ENCODE measurements at places on chromosomes 11 and 22. TPM values are rescaled to one million over a fixed set of nuclear protein-coding genes. Genes with fewer than 3 reads are reported as not detected.

- H3K27me3 ChIP-seq = no peaks in the 10 kb centered on the region
- peaks cover 10% of the 10 kb centered on the region for H3K36me3 ChIP-seq
- H3K27ac ChIP-seq = no peak overlapping the region
- no peak for DNase-seq
- H3K4me1 ChIP-seq = peaks cover 7% of the 10 kb centered on the region
- no peak overlapping the region for H3K4me3 ChIP-seq
Measured at GRCh38 chr11:116857316-116857715, 19.9 kb upstream of the APOA1 start.

DNA sequence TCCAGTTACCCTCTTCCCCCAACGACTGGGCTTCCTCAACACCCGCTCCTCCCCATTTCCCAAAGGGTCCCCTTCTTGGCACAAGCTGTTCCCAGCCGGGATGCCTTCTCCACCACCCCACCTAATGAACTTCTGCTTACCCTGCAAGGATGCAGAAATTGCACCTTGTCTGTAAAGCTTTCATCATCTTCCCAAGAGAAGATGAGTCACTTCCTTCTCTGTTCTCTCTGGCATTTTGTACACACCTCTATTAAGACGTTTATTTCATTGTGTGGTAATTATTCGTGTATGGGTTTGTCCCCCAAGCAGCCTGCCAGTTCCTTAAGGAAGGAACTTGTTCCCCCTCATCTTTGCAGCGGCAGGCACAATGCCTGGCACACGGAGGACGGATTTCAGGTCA is 351.1 kb downstream of the CADM1 start:
- no peak for DNase-seq
- no peak overlapping the region for H3K4me3 ChIP-seq
- no peaks in the 10 kb centered on the region for H3K4me1 ChIP-seq
- no peak overlapping the region for H3K27ac ChIP-seq
- H3K36me3 ChIP-seq = no peaks in the 10 kb centered on the region

GRCh38 chr11:4921796-4922195 is 2.3 kb downstream of the OR51G1 start:
- H3K4me3 ChIP-seq = no peak overlapping the region
- no peak overlapping the region for H3K27ac ChIP-seq

DNA sequence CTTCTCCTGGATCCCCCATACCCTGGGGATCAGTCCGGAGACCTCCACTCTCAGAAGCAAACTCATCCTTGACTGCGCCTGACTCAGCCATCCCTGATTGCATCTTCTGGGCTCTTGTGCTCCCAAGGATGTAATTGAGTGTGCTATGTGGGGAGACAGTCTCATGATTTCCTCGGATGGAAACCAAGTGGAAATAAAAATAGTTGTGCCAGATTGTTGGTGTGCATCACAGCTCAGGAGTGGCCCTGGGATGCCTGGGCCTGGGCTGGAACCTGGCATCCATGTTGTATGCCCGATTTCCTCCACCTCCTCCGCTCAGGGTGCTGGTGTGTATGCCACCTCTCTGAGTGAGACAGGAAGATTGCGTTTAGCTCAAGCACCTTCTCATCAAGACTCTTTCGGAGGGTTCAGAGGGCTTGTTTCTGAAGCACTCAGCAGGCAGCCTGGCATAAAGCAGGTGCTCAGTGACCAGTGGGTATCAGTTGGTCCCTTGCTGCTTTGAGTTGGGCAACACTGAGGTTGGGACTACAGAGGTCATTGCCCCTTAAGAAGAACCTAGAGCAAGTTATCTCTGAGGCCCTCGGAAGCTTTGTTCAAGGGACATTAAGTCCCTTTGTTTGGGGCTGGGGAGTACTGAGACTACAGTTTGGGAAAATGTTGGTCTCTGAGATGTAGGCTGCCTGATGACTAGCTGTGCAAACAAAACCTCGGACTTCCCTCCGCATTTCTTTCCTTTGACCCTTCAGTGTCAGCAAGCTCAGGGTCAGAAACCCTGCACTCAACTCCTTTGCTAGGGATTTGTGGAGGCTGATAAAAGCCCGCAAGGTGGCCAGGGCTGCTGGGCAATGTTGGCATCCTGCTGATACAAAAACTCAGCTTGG is 24.8 kb upstream of the MICAL2 start:
- peak overlapping the region; percentile 87 for H3K27ac ChIP-seq
- no peaks in the 10 kb centered on the region for H3K36me3 ChIP-seq
- no peak overlapping the region for H3K4me3 ChIP-seq

DNA sequence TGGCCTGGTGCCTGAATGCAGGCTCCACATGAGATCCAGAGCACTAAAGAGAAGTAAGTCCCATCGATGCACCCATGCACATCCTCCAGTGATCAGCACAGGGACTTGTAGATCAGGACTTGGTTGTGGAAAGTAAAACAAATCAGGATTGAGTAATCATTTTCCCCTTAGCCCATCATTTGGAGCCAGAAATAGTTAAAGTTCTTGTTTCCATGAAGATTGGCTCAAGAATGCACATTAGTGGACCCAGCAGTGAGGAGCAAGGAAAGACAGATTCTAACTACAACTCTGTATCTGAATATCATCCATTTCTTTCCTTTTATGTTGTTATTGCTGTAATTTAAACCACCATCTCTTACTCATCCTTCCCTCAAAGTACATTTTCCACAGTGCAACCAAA is 19.1 kb downstream of the CCDC83 start:
- no peak for DNase-seq
- no peak overlapping the region for H3K27ac ChIP-seq
- no peaks in the 10 kb centered on the region for H3K4me1 ChIP-seq
- no peaks in the 10 kb centered on the region for H3K36me3 ChIP-seq
- H3K4me3 ChIP-seq = no peak overlapping the region

- peaks cover 22% of the 10 kb centered on the region for H3K4me1 ChIP-seq
- DNase-seq = no peak
- no peak overlapping the region for H3K27ac ChIP-seq
- peaks cover 77% of the 10 kb centered on the region for H3K27me3 ChIP-seq
- H3K4me3 ChIP-seq = no peak overlapping the region
Measured at GRCh38 chr22:45968751-45969413, 8.1 kb downstream of the WNT7B start.

- no peak overlapping the region for H3K4me3 ChIP-seq
- no peak overlapping the region for H3K27ac ChIP-seq
- DNase-seq = no peak
Measured at GRCh38 chr11:11605181-11605580, 16.6 kb downstream of the GALNT18 start.

GRCh38 chr11:118921121-118921928 is 4.4 kb downstream of the BCL9L start:
- H3K27me3 ChIP-seq = no peaks in the 10 kb centered on the region
- peak; percentile 93 for DNase-seq
- no peaks in the 10 kb centered on the region for H3K36me3 ChIP-seq
- H3K4me1 ChIP-seq = peaks cover 84% of the 10 kb centered on the region
- peak overlapping the region; percentile 89 for H3K4me3 ChIP-seq
- peak overlapping the region; percentile 99 for H3K27ac ChIP-seq

- no peaks in the 10 kb centered on the region for H3K27me3 ChIP-seq
- no peaks in the 10 kb centered on the region for H3K36me3 ChIP-seq
- no peak overlapping the region for H3K27ac ChIP-seq
- H3K4me3 ChIP-seq = no peak overlapping the region
- H3K4me1 ChIP-seq = no peaks in the 10 kb centered on the region
- DNase-seq = peak; percentile 47
Measured at GRCh38 chr22:44372611-44373010, 59.9 kb upstream of the SHISAL1 start.

DNA sequence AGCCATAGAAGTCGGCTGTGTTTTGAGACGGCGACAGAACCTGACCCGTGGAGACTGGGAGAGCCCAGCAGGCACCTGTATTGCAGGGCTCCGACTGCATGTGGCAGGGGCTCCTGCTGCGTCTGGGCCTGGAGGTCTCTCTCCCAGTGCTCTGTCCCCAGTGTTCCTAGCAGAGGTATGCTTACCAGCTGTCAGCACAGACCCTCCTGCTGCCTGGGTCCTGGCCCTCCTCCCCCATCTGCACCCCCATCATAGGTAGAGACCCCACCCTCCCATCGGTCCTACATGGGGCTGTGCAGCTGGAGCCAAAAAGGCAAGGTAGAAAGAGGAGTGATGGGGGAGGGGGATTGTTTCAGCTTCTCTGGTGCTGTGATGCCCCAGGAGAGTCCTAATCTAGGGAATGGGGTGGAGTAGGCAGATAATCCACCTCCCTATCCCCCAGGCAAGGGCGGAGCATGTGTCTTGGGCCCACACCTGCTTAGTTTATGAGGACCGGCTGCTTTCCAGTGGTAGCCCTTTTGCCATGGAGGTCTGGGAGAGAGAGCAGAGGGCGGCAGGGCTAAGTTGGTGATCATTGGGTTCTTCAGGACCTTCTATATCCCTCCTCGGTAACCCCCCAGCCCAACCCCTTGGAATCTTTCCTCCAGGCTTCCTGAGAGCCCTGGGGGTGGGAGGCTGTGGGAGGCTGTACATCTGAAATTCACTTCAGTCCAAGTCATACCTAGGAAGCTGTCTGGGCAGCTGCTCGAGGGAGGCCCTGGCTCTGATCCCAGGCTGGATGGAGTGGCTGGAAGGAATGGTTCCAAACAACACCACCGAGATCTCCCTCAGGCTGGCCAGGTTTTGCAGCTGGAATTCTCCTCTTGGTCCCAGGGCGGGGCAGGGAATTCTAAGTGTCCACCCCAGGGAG is 5.3 kb downstream of the SLC7A4 start:
- H3K27me3 ChIP-seq = peaks cover 4% of the 10 kb centered on the region
- no peak for DNase-seq
- no peaks in the 10 kb centered on the region for H3K4me1 ChIP-seq
- no peaks in the 10 kb centered on the region for H3K36me3 ChIP-seq
- H3K4me3 ChIP-seq = no peak overlapping the region
- no peak overlapping the region for H3K27ac ChIP-seq

DNA sequence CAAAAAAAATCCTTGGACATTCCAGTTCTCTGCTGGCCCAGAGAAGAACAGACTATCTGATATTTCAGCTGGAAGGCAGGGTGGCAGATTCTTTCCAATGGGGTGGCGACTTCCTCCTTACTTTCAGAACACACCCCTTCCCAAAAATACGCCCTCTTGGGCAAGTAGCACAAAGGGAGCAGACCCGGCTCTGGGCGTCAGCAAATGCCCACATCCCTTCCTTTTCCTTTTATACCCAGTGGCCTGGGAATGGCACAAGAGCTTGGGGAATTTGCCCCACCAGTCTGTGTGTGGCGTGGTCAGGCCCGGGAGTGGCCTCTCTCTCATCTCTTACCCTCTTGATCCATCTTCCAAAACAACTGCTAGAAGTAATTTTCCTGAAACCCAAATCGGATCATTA is 33.0 kb upstream of the NUP160 start:
- H3K36me3 ChIP-seq = no peaks in the 10 kb centered on the region
- no peaks in the 10 kb centered on the region for H3K27me3 ChIP-seq
- H3K4me1 ChIP-seq = no peaks in the 10 kb centered on the region
- no peak overlapping the region for H3K27ac ChIP-seq
- DNase-seq = peak; percentile 65
- no peak overlapping the region for H3K4me3 ChIP-seq

GRCh38 chr11:101215069-101215468 is 85.5 kb upstream of the PGR start:
- H3K4me1 ChIP-seq = no peaks in the 10 kb centered on the region
- no peaks in the 10 kb centered on the region for H3K27me3 ChIP-seq
- no peak for DNase-seq

DNA sequence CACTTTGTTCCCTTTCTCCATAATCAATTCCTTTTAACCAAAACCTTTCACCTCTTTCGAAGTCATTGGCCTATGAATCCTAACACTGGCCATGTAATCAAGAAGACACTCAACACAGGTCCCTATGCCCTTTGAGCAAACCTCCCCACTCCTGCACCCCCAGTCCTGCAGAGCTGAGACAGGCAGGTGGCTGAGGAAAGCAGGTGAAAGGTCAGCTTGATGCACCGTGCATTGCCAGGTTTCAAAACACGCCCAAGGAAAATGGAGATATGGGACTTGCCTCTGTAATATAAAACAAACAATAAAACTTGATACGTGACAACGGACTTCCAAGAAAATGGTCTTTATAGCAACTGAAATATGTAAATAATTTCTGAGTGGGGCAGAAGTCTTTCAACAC is 10.6 kb downstream of the CPT1A start:
- H3K27ac ChIP-seq = peak overlapping the region; percentile 76
- H3K4me1 ChIP-seq = peaks cover 73% of the 10 kb centered on the region
- no peak overlapping the region for H3K4me3 ChIP-seq
- H3K27me3 ChIP-seq = no peaks in the 10 kb centered on the region
- no peaks in the 10 kb centered on the region for H3K36me3 ChIP-seq
- no peak for DNase-seq

DNA sequence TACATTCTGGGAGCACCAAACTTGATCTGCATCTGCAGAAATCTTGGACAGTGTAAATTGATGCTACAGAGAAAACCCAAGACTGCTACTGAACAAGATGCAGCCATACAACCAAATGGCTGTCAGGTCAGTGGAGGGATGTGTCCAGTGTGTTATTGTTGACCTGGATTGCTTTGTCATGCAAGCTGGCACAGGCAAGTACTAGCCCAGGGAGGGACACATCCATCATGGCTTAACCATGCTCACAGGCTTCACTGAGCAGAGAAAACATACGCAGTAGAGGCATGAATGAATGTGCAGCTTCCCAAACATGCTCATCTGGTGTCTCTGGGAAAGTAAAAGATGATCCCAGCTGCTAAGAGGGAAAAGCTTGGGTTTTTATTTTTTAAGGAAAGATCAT is 93.6 kb downstream of the MTNR1B start:
- no peaks in the 10 kb centered on the region for H3K4me1 ChIP-seq
- H3K27me3 ChIP-seq = no peaks in the 10 kb centered on the region
- H3K27ac ChIP-seq = no peak overlapping the region
- H3K36me3 ChIP-seq = no peaks in the 10 kb centered on the region

DNA sequence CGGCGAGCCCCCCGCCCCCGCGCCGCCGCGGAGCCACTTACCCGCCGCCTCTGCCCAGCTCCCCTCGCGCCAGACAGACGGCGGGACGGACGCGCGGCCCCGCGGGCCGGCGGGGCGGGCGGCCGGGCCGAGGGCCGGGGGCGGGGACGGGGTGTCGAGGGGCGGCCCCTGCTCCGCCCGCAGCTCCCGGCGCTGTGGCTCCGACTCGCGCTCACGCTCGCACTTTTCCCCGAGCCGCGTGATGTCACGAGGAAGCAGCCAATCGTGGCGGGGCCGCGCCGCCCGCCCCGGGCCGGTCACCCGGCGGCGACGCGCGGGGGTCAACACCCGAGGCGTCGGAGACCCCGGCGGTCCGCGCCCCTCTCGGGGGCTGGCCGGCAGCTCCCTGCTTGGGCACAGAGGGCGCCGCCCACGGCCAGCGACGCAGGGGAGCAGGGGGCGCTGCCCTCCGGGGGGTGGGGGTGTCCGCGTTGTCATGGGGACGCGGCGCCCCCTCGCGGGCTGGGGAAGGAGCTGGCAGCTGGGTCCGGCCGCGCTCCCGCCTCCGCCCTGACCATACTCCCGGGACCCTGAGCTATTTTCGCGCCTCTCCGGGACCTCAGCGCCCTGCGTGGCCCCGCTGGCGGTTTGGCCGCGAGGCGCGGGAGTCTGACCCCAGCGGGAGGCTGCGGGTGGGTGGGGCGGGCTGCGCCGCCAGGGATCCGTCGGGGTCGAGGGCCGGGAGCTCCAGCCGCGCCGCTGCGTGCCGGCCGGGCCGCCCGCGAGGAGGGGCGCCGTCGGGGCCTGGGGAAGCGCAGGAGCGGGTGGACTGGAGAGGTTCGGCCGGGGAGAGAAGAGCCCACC is at the start of gene CHRM4:
TSS of gene CHRM4 (minus strand) at position 199 of the 843 bp plus-strand sequence. CDS start 5,219 bp downstream, outside the sequence.
- H3K4me3 ChIP-seq = peak within 1 kb of the TSS; percentile 18
- no peaks in the 10 kb centered on the region for H3K36me3 ChIP-seq
- no peak within 1 kb of the TSS for H3K27ac ChIP-seq
- peaks cover 40% of the 10 kb centered on the region for H3K4me1 ChIP-seq
- peaks cover 35% of the 10 kb centered on the region for H3K27me3 ChIP-seq
- peak; percentile 53 for DNase-seq

The CALCB gene
- 0.28 TPM for total RNA-seq

The TMEM126B gene
- total RNA-seq = 39.3 TPM

The EHF gene
- total RNA-seq = not detected

The C11orf87 gene
- not detected for total RNA-seq

The TRIM22 gene
- total RNA-seq = 64.8 TPM

The MMP7 gene
- total RNA-seq = not detected

The ACR gene
- not detected for total RNA-seq
